GM12878 (cell line): ENCODE measurements at places on chromosomes 7 and 10. TPM values are rescaled to one million over a fixed set of nuclear protein-coding genes. Genes with fewer than 3 reads are reported as not detected.

- no peak for DNase-seq
Measured at GRCh38 chr7:64102656-64103400, 57.6 kb downstream of the ZNF727 start.

The CPA2 gene
- 1.4 and 1.9 TPM in 2 replicates for total RNA-seq

The RAPGEF5 gene
- 4.0 and 4.3 TPM in 2 replicates for total RNA-seq

- no peak for DNase-seq
Measured at GRCh38 chr7:75590373-75591005, 98.4 kb downstream of the SPDYE5 start.

The LOXL4 gene
- not detected in 2 replicates for total RNA-seq

The RASA4B gene
- 12.7 and 14.8 TPM in 2 replicates for total RNA-seq

DNA sequence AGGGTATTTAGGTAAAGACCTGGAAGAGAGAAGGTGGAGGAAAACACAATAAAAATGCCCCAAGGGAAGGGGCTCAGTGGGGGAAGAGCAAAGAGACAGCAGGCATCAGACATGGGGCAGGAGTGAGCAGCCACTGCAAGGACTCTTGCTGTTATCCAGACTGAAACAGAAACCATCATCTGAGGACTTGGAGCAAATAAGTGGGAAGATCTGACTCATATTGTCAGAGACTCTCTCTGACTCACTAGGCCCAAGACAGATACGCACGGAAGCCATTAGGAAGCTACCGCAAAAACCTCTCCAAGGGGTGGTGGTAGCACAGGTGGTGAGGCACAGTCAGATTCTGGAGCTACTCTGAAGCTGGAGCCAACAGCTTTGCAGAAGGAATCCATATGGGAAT, 110.7 kb downstream of the RNF32 start:
- no peak for DNase-seq

GRCh38 chr10:96968682-96969423, 136.8 kb downstream of the LCOR start:
- no peak for DNase-seq

DNA sequence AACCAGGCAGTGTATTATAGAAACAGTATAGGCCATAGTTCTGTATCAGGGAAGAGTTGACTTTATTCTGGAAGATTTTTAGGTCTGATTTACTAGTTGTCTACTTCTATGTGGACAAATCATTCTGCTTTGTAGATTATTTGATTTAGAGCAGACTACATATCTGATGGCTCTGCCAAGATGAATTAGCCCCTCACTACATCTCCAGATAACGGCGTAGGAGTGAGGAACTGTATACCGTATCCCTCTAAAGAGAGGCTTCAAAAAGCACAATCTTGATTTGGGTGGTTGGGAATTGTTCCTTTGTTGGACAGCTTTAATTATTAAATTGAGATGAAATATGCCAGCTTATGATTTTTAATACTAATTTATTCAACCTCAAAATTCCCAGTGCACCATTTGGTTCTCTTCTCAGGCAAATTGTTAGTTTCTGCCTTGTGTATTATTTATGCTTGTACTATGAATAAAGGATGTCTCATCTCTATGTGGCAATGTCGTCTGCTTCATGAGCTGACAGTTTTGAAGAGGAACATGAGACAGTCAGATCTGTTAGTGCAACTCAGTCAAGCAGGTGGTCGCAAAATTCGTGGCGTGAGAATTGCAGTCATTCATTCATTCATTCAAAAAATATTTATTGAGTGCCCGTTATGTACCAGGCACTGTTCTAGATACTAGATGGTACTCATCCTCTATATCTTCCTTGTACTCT, 422.8 kb downstream of the EXOC4 start:
- DNase-seq: no peak

- no peak for DNase-seq
Measured at GRCh38 chr7:55026867-55027490, 8.2 kb downstream of the EGFR start.

DNA sequence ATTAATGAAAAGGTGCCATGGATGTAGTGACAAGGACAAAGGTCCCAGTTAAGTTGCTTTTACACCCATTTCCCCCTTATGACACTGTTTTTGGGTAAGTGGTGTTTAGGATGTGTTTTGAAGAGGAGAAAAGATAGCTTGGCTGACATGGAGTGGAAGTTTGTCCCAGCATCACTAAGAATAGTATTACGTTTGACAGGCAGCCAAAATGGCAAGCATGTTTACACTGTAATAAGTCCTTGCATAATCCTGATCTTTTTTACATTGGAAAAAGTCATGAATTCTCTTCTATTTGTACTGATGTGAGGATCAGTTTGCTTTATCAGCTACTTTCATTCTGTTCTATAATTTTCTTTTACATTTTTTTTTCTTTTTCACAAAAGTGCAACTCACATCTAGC, 137.8 kb downstream of the CHRM2 start:
- no peak for DNase-seq

DNA sequence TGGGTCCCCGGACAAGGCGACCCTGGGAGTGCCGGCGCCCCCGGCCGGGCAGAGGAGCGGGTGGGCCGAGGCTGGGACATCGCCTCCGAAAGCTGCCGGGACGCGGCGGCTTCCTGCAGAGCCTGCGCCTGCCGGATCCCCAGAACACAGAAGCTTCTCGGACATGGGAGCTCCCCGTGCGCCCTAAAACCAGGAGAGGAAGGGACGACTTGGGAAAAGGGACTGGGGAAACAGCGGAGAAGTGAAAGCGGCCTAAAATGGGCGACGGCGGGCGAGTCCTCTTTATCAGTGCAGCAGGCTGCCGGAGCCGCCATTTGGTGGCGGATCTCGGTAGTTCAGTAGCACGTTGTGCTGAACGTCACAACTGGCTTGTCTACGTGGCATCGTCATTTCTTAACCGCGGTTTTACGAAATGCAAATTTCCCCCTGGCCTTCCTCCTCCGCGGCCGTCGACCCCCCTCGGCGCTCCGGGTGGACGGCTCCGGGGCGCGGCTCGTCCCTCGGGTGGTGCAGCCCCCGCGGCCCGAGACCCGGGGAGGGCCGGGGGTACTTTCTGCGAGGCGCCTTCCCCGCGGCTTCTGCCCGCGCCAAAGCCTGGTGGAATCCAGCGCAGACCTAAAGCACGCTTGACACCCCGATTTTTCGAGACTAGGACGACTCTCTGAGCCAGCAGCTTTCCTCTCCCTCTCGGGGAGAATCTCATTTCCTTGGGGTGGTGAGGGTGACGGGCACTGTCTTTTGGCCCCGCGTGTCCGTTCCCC, 9.9 kb upstream of the SPAG6 start:
- no peak for DNase-seq

DNA sequence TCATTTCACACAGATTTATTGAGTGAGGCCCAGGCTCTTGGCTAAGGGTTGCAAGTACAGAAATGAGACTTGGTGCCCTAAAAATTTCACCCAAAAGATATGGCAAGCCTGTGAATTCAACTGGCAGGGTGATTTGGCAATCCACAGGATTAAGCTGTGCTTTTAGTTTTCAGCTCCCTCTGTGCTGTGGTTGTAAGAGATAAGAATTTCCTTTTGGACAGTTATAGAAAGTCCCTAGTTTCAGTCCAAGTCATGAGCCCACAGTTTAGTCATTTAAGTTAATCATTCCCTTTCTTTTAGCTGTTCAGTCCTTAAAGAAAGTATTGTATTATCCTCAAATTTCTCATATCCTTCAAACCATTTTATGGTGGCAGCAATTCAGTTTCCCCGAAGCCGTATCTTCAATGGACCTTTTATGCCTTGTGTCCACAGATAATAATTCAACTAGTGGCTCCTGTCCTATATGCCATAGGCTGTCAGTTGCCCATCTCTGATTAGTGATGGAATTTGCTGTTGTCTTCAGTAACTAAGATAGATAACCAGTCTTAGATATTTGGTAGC, 73.4 kb upstream of the NAMPT start:
- DNase-seq: no peak

The UTF1 gene
- total RNA-seq: not detected in 2 replicates

DNA sequence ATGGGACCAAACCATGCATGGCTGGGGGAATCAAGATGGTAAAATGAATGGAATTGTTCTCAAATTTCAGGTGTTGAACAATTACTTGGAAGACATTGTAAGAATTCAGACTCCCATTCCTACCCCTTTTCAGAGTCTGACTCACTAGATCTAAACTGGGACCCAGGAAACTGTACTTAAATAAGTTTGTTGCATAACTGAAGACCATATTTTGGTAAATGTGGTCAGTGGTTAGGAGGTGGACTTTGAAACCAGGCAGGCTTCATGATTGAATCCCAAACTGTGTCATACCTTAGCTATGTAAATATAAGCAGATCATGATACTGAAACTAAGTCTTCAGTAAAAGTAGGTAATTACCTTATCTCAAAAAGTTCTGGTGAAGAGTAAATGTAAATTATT, 41.7 kb downstream of the ZWINT start:
- DNase-seq: peak; percentile 57

The CXCL12 gene
- total RNA-seq: 0.85 and 0.90 TPM in 2 replicates

DNA sequence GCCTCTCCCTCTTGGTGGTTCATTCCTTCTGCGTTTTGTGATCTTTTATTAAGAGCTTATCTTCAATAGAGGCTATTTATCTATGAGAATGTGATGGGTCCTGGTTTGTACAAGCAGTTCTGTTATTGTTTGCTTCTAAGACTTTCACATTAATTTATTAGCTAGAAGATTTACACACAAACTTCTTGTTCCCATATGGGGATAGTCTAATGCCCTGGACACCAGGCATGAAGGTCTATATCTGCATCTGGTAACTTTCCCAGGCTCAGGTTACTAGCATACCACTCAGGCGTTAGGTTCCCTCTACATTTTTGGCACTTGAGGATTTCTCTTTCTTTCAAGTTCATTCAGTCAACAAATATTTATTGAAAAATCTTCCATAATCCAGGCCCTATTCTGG, 7.7 kb downstream of the XPNPEP1 start:
- DNase-seq: no peak

The NPFFR1 gene
- not detected in 2 replicates for total RNA-seq

- no peak for DNase-seq
Measured at GRCh38 chr10:63423494-63423893, 42.3 kb downstream of the JMJD1C start.

The ZNF239 gene
- 0.35 and 0.51 TPM in 2 replicates for total RNA-seq

The NUTM2B gene
- total RNA-seq: not detected in 2 replicates

The HTR5A gene
- total RNA-seq: not detected in 2 replicates

- DNase-seq: peak; percentile 73
Measured at GRCh38 chr10:49187950-49188761, at the start of gene TMEM273. TMEM273 (minus strand) TSS chr10:49188391; CDS start chr10:49188336, 55 bp downstream.

- no peak for DNase-seq
Measured at GRCh38 chr10:19833170-19833824, 17.1 kb downstream of the PLXDC2 start.

The ATP6V1F gene
- total RNA-seq: 143 and 155 TPM in 2 replicates

The ELN gene
- 0.08 and 0.19 TPM in 2 replicates for total RNA-seq

The TRIM73 gene
- total RNA-seq: 2.4 and 3.6 TPM in 2 replicates

GRCh38 chr10:124716369-124716768, 27.8 kb downstream of the FAM53B start:
- DNase-seq: no peak

The GLI3 gene
- not detected in 2 replicates for total RNA-seq

The PDE6C gene
- total RNA-seq: not detected in 2 replicates

The AKR1C3 gene
- total RNA-seq: 0.26 TPM in 1 of 2 replicates, not detected in the other

GRCh38 chr7:32893207-32893524, 1.6 kb upstream of the KBTBD2 start:
- no peak for DNase-seq

The NKX2-3 gene
- total RNA-seq: not detected in 2 replicates

- DNase-seq: no peak
Measured at GRCh38 chr10:133179651-133180050, 19.6 kb downstream of the KNDC1 start.

DNA sequence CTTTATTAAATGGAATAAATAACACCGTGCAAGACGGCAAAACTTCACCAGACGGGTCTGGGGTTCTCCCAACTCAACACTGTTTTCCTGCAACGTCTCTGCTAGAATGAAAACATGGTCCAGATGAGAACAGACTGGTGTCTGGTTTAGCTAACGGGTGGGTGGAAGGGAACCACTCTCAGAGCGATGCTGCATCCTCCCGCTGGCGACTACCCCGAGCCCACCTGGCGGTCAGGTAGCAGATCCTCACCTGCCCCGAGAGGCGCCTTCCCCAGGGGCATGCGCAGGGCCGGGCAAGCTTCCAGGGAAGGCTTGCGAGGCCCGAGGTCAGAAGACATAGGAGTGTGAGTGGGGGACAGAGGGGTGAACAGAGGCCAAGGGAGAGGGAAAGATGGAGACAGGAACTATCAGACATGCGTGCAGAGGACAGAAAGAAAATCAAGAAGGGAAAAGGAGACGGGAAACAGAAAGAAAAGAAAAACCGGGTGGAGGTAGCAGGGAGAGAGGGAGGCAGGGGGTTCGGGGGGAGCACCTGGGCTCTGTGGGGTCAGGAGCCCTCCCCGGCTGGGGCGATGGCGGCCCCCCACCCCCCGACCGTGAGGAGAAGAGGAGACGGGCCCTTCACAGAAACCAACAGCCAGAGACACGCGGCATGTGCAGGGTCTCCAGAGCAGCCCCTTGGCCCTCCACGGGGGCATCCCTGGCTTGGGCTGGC, 222.0 kb downstream of the MAD1L1 start:
- DNase-seq: no peak

DNA sequence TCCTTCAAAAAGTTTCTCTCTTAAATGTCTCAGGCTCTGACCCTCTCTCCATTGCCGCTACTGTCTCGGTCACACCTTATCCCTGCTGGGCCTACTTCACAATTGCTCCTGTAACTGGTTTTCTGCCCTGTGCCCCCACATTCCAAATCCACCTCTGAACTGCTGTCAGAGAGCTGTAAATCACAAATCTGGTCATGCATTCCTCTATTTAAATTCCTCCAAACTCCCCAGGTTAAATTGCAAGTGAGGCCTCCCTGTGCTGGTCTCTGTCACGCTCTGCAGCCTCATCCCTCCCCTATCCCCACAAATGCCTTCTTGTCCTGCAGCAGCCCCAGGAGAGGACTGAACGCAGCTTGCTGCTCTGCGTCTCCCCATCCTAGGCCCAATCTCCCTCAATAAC, 40.4 kb upstream of the CDCA7L start:
- DNase-seq: no peak

The ACSL5 gene
- 40.3 and 40.4 TPM in 2 replicates for total RNA-seq

The TAF6 gene
- total RNA-seq: 42.1 and 47.1 TPM in 2 replicates

DNA sequence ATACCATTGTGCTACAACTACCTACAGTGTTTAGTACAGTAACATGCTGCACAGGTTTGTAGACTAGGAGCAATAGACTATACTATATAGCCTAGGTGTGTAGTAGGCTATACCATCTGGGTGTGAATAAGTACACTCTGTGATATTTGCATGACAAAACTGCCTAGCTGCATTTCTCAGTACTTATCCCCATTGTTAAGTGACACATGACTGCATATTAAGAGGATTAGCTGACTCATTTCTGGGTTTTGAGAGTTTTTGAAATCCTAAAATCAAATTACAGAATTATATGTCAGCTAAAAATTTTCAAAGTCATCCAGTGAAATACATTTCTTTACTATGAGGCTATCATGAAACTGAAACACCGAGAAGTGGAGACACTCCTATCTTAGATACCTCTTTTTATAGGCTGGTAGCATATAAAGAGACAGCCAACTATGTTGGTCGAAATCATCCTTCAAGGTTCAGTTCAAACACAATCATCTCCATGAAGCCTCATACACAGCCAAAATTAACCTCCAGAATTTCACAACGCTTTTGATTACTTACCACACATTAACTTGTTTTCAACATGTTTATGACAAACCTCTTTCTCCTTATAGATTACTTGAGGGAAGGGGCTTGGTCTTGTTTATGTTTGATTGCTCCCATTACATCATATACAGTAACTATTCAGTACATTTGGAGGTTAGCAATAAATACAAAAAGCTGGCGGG, 89.8 kb upstream of the ANK3 start:
- DNase-seq: no peak
